ENCODE measurements at places on chromosomes 4 and X.

- DNase-seq: no peak
Observed at GRCh38 chr4:112861691-112862674, 187.5 kb upstream of the ANK2 start.

DNA sequence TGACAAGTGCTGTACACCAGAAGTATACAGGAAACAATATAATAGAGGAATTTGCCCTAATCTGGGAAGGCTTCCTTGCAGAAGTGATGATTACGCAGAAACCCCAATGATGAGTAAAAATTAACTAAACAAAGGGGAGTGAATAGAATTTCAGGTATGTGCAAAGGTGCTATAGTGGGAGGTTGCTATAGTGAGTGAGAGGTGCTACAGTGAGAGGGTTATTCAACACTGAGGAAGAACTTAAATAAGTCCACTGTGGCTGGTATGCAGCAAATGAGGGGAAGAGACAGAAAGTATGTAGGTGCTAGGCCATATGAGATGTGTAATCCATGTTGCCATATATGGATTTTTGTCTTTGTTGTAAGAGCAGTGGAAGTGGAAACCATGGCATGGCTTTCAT is 69.5 kb downstream of the TRIM2 start:
- DNase-seq: no peak

- no peak for DNase-seq
Observed at GRCh38 chr4:8073206-8073863, 85.3 kb downstream of the ABLIM2 start.

GRCh38 chr4:7981738-7982394 is 42.2 kb upstream of the AFAP1 start:
- DNase-seq: no peak

DNA sequence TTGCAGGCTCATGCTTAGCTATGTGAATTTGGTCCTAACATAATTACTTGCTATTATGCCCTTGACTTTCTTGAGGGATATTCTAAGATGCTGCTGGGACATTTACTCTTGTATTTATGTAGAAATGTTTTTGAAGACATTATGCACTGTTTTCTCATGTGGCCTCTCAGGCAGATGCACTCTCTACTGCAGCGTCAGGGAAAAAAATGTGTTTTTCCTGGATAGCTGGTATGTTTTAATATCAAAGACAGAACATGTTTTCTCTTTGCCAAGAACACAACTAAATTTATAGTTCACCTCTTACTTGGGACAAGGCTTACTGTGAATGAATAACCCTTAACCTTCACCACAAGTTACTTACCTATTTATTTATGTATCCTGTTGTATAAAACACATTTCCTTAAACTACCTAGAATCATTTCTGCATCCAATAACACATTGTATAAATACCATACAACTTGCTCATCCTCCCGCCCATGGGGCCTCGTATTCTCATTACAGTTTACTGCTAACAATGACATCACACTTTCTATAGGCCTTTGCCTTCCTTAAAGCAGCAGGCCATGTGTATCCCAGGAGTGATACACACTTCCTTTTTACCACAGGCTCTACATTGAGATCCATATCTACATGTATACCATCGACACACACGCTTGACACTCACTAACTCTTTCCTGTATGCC is 178.7 kb downstream of the SLIT2 start:
- DNase-seq: no peak

DNA sequence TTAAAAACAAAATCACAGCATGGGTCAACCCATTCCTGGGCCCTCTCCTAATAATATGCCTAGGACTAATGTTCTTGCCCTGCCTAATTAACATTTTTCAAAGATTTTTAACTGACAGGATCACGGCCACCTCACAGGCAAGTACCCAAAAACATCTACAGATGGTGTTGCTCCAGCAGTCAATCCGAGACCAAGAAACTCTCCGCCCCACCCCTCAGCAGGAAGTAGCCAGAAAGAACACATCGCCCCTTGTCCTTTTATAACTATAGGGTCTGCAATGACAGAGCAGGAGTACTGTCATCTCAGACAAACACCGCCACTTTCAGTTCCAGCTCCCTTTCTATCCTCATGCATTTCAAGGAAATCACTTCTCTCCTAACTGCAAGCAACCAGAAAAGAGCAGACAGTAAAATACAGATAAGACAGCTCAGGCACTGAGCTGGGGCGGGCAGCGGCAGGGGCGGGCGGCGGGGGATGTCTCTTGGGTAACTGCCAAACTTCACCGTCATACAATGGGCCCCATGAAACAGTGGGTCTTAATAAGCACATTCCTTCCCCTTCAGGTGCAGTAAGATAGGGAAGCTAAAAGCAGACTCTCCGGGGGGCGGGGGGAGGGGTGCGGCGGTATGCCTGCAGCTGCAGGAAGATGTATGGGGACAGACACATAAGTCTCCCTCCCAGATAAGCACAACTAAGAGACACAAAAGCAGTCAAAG is 67.4 kb downstream of the ZNF182 start:
- DNase-seq: no peak

DNA sequence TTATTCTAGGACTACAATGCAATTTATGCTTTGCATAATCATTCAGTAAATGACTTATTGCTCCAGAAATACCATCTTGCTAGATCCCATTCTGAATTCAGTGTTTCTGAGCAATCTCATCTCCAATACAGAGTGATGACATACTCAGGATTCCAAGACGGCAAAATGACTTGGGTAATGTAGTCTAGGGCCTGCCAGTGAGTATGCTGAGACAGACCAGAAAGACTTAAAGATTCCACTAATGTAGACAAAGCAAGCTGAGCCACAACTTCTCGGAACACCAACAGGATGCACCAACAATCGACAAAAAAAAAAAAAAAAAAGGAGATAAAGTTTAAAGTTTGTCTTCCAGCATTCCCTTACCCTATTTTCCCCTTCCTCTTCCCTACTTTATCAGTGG is 919 bp upstream of the SEC24B start:
- no peak for DNase-seq

DNA sequence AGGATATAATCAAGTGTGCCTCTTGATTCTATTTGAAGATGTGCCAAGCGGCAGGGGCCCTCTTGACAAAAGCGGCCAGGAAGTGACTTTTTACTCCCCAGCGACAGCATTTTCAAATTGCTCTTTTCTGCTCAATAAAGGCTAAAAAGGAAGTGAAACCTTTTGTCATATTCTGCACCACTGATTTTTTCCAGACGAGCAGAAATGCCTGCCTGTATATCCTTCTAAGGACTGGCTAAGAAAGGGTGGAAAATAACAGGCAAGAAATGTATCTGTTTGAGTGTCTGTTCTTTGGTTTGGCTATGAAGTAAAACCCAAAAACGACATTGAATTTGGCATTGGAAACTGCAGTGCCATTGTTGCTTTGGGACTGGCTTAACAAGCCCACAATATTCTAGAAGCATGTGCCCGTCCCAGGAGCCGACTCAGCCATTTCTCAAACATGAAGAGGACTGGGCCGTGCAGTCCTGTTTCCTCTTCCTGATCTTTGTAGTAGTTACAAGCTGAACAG is 25.4 kb downstream of the TMSB4X start:
- peak; percentile 40 for DNase-seq

DNA sequence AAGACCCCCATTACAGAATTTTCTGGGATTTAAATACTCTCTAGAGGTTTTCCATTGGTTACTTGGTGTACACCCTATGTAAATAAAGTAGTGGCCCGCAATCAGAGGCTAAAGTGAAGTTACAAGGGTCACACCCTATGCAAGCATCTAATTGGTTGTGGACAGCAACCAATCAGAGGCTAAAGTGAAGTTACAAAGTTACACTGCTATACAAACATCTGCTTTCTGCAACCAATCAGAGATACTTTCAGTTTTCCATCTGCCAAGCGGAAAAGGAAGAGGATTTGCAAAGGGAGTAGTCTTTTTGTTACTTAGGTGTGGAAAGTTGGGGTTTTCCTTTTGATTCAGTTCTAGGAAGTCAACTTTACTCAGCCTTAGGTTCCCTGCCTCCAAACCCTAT is 2.0 kb upstream of the ATRX start:
- DNase-seq: peak; percentile 65

DNA sequence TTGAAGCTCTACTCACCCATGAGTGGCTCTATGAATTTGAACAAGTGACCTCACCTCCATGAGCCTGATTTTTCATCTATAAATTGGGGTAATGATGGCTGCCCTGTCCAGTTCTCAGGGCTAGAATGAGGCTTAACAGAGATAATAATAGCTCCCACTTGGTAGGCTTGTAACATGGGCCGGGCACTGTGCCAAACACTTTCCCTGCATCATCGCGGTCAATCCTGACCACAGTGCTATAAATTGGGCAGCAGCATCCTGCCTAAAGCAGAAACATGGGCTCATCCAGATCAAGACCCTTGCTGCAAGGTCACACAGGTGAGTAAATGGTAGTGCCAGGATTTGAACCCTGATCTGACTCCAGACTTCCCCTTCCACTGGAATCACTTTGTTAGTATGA is 12.8 kb downstream of the APLN start:
- DNase-seq: no peak

- peak; percentile 28 for DNase-seq
Observed at GRCh38 chrX:1242891-1243402, 25.7 kb upstream of the CSF2RA start.

GRCh38 chr4:98627531-98628257 is 30.7 kb downstream of the TSPAN5 start:
- DNase-seq: no peak

DNA sequence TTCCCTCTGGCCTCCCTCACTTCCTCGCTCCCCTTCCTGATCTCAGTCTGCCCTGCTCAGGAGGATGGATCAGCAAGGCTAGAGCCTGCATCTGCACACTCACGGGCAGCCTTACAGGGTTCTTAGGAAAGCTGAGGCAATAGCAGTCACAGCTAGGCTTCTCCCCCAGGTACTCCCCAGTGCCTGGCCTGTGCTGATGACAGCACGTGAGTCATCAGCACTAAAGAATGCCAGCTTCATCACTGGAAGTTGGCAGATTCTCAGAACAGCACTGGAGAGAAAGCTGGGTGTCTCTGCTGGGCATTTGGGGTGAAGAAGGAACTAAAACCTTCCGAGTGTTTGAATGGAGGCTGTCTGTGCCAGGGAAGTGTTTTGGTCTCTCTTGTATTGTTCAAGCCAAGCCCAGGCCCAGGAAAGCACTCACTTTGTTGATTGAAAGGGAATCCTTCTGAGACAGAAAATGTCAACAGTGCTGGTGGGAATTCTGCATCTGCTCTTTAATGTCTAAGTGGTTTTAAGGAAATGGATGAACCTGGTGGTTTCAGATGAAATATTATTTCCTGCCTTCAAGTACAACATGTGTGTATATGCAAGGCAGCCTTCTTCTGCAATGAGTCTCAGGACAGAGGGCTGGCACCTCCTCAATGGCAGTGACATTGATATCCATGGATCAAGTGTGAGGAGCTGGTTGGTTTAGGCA is 73.0 kb upstream of the SCOC start:
- no peak for DNase-seq

DNA sequence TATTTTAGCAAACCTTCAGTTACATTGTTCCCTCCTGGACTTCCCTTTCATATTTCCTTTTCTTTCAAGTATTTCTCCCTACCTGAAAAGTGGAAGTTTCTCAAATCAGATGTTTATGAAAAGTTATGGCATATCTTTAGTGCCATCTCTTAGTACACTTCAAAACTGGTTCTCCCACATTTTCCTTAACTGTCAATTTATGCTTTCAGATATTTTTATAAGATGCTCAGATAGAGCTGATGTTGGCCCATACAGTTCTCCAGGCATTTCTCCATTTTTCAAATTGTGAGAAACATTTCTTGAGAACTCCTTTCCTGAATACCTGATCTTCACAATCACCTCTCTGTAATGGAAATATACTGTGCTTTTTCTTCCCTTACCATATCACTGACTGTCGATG is 32.5 kb upstream of the AP1AR start:
- no peak for DNase-seq

DNA sequence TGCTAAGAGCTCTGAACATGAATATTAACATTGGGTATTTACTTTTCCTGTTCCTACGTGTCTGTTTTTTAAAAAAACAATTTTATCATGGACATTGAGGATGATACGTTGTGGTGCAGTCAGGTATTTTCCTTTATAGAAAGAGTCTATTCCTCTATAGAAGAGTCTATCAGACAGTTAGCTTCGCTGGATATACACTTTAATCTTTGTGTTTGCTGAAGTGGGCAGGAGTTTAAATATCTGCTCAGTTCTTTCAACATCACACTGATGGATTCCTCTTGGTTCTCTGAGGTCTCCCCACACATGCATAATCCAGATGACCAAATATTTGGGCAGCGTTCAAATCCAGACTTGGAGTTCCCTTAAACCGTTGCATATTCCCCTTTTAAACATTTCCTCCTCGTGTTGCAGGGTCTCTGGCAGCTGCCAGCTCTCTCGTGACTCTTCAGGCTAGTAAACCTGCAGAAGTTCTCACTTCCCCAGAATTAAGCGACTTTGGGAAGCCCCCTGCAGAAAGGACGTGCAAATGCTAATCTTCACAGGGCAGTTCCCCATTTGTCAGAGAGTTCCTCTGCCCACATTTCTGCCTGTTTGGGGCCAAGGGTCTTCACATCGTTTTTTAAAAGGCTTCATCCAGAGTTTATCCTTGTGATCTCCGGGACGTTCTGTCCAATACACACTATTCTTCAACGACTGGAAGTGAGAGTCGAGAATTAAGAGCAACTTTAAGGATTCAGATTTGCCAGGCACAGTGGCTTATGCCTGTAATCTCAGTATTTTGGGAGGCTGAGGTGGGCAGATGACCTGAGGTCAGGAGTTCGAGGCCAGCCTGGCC is 20.5 kb upstream of the DHRSX start:
- DNase-seq: peak; percentile 7

Measured in CD4-positive, alpha-beta T cell treated with Interleukin-15 for 4 hours (primary cell).